Ovary (tissue), 10 donors: ENCODE measurements at places on chromosomes 11 and 22. TPM values are rescaled to one million over a fixed set of nuclear protein-coding genes. Genes with fewer than 3 reads are reported as not detected.

- no peak for DNase-seq
These were observed 12.3 kb upstream of the P2RY2 start for GRCh38 chr11:73205661-73206343.

- DNase-seq = peak; percentile 66
These were observed 1.8 kb downstream of the ST3GAL4 start for GRCh38 chr11:126357055-126357962.

- no peak for DNase-seq
These were observed 414.4 kb upstream of the CADM1 start for GRCh38 chr11:115918576-115918975.

DNA sequence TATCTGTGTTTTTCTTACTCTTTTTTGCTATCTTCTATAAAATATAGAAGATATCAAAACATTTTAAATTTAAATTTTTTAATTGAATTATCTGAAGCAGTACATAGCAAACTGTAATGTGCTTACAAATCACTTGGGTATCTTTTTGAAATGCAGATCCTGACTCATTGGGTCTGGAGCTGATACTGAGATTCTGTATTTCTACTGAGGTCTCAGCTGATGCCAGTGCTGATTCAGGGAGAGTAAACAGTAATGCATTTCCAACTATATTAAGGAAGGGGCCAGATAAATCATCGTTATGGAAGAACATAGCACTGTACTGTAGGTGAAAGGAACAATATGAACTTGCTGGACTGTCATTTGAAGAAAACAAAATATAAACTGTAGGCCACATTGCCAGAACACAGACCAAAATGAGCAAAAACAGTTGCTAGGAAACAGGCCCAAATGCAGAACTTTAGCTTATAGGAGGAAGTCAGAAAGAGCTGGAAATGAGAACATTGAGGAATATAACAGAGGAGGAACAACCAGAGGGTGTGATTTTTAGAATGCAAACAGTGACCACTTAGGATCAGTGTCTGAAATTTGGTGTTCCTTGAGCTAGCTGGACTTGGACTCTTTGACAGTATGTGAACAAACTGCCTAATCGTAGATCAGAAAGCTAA is 3.3 kb downstream of the ARL14EP start:
- no peak for DNase-seq

DNA sequence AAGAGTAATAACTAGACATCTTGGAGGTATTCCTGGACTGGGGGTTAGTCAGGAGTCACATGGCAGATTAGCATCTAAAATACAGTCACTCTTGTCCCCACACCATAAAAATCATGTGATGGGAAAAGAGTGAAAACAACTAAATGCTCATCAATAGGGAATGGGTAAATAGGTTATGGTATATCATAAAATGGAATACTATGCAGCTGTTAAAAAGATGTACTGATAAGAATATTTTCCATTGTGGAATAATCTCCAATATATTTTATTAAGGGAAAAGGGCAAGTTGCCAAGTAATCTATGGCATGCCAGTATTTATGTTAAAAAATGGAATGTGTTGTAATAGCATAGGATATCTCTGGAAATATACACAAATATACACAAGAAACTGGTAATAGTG is 6.6 kb upstream of the PIK3C2A start:
- no peak for DNase-seq

DNA sequence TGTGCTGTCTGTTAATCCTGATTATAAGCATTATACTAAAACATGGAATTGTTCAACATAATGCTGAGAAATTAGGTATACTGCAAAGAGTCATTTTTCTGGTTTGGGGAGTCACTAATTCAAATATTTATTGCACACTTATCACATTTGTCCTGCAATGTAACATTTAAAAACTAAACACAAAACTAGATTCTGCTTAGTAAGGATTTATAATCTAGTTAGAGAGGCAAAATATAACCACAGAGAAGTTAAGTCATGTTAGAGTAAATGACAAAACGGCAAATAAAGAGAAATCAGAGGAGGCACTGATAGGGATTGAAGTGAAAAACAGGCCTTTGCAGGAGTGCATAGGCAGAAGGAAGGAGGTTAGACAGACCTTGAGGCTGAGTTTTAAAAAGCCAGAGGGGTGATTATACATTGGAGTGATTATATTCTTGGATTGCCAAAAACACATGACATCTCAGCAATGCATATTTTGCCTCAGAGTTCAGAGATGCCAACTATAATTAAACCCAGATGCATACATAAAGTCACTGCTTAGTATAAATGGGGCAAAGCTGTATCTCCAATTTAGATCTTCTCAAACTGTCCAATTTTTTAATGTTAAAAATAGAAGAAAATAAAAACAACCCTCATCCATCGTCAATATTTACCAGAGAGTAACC is 49.7 kb downstream of the CCDC34 start:
- DNase-seq = no peak

GRCh38 chr11:111586388-111586831 is 15.8 kb upstream of the SIK2 start:
- no peak for DNase-seq

GRCh38 chr11:114039551-114039950 is 20.0 kb upstream of the ZBTB16 start:
- no peak for DNase-seq

GRCh38 chr22:49574205-49574880 is 253.3 kb downstream of the BRD1 start:
- no peak for DNase-seq

DNA sequence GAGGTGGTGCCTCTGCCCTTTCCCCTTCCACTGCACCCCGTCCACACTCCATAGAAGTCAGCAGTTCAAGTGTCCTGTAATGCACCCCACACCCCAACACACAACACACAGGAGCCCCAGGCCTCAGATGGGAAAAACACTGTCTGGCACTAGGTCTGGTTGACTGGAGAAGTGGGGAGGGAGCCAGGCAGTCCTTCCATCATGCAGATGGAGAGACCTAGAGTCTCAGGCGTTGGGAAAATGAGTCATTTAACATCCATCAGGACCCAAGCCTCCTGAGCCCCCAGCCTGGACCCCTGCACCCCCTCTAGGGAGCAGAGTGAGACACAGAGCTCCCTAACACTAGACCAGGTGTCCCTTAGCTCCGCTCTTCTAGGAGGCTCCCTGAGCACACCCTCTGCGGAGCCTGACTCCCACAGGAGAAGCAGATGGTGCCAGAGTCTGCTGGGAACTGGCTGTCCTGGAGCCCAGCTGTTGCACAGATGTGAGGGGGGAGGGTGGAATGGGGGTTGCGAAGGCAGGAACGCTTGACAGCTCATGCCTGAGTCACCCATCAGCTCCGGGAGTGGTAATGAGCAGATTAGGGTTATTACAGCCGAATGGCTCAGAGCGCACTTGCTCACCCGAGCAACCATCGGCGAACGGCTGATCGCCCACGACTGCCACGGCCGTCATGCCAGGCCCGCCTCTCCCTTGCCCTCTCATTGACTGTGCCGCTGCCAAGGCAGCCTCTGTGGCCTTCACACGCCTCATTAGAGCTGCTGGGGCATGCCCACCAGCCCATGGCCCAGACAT is 22.1 kb upstream of the SYT7 start:
- peak; percentile 89 for DNase-seq

DNA sequence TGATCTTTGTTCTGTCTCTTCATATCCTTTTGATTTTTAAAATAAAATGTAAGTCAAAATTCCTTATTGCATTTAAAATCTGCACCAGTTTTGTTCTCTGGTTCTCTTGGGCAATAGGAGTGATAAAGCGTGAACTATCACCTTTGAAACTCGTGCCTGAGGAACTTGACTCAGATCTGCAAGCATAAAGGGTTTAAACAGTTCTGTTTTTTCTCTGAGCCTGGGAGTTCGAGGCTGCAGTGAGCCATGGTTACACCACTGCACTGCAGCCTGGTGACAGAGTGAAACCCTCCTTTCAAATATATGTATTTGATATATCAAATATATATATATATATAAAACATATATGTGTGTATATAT is 38.9 kb upstream of the CLMP start:
- DNase-seq = no peak

DNA sequence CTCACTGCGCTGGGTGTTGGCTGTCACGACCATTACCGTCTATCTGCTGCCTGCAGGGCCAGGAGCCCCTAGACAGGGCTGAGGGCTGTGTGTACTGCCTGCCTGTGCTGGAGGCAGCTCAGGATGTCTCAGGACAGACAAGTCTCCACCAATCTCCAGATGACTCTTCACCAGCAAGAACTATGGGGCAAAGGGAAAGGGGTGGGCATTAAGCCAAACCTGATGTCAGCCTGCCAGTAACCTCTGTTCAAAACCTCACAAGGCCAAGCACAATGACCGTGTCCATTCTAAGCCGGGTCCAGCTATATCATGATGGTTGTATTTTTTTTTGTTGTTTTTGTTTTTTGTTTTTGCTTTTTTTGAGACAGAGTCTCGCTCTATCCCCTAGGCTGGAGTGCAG is 31.6 kb downstream of the MAFF start:
- DNase-seq = no peak

GRCh38 chr11:77353131-77353530 is 51.6 kb upstream of the GDPD4 start:
- no peak for DNase-seq

GRCh38 chr11:57798905-57799559 is 37.4 kb downstream of the CTNND1 start:
- DNase-seq = no peak

- DNase-seq = no peak
These were observed 223.9 kb downstream of the CSNK2A3 start for GRCh38 chr11:11129118-11129517.

DNA sequence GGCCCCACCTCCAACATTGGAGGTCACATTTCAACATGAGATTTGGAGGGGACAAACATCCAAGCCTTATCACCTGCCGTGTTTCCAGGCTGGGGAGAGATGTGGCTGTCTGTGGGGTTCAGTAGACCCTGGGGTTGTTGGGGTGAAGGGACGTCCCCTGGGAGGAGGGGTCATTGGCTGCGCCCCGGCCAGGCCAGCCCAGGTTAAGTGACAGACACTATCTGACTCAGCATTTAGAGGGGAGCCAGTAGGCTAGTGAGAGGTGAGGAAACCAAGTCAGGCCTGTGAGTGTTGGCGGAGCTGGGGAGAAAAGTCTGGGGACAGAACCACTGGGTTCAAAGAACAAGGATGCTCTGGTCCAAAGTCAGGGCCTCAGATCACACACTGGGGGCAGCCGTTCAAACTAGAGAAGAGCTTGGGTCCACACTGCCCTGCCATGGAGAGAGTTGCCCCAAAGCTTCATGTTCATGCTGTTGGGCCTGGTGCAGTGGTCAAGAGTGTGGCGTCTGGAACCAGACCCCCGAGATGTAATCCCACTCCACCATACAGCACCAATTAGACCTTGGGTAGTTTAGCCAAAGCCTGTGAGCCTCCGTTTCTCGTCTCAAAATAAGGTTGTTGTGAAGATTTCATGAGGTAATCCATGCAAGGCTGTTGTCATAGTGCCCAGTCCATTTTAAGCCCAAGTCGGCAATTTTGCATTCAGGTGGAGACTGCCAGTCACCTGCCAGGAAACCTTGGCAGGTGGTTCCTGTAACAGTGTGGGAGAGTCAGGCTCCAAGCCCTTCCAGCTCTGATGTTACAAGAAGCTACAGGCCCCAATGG is 1289.6 kb downstream of the TBC1D22A start:
- no peak for DNase-seq

DNA sequence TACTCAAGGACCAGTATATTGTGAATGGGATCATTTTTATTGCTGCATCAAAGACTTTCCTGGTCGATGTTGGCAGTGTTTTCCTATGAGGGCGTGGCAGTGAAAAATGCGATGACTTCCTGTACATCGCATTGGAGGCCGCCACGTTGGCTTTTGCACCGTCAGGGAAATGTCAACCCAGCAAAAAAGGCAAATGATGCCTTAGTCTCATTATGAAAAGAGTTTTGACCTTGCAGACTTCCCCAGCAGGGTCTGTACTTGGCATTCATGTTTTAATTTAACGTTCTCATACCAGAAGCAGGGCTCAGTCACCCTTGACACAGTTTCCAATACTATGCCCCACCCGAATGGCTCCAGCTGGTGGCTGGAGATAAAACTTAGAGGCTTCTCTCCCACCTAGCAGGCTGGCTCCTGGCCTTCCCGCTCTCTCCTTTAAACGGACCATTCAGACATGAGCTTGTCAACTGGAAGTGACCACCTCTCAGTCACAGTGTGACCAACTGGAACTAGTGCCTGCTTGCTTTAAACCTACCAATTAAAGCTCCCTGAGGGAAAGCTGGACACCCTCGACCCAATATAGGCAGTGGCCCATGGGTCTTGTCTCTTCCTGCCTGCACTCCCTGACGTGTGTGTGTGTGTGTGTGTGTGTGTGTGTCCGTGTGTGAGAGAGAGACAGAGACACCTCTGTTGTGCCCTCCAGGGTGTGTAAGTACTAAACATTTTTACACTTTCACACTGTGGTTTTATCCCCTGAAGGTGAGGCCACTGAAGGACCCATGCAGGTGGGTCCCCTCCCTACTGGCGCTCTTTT is 8.7 kb upstream of the GDPD5 start:
- DNase-seq = no peak

DNA sequence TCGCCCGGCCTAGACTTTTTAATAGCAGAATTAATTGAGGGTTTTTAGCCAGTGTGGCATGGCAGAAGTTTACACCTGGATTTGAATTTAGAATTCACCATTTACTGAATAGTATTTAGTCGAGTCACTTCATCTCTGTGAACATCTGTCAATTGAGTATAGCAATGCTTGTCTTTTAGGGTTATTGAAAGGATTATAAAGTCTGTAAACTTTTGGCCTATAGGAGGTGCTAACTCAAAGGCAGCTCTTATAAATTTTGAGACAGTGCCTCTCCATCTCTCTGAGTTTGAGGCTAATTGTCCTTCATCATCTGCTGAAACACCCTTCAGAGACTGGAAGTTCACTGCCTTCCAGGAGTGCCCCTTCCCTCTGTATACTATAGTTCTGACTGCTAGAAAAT is 205.0 kb downstream of the NELL1 start:
- DNase-seq = no peak

DNA sequence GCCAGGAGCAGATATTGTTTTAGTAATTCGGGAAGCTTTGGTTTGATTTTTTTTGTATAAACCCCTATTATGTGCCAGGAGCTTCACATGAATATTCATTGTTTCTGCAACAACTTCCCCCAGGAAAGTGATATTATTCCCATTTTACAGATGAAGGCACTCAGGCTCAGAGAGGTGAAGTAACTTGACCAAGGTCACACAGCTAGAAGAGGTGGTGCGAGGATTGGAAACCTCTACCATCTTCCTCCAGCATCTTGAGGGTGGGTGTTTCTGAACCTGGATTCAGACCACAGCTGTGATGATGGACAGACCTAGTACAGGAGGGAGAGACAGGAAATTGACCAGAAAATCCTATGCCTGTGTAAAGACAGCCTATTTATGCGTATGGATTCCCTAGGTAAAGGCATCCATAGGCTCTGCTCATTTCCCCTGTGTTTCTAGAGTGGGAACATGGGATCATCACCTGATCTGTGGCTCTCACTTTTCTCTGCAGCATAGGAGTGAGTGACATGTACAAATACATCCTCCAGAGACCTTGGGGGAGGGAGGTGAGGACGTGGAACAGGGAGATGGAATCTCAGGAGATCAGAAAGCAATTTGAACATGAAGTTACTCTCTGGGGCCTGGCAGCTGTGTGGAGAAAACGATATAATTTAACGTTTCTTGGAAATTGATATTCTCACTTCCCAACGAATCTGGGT is 81.4 kb downstream of the TSPAN18 start:
- no peak for DNase-seq

GRCh38 chr11:94526645-94527438 is 14.6 kb downstream of the C11orf97 start:
- DNase-seq = no peak

KCTD14 gene
- 2.7 TPM for polyA plus RNA-seq

GLB1L2 gene
- 24.6 TPM for polyA plus RNA-seq

EIF4G2 gene
- polyA plus RNA-seq = 699 TPM

SERPIND1 gene
- 1.1 TPM for polyA plus RNA-seq

AMOTL1 gene
- 24.8 TPM for polyA plus RNA-seq

ZP1 gene
- 0.17 TPM for polyA plus RNA-seq

LIF gene
- 1.1 TPM for polyA plus RNA-seq

POTEH gene
- polyA plus RNA-seq = not detected
